ENCODE measurements at places on chromosomes 3 and 15. TPM values are rescaled to one million over a fixed set of nuclear protein-coding genes. Genes with fewer than 3 reads are reported as not detected.

DNA sequence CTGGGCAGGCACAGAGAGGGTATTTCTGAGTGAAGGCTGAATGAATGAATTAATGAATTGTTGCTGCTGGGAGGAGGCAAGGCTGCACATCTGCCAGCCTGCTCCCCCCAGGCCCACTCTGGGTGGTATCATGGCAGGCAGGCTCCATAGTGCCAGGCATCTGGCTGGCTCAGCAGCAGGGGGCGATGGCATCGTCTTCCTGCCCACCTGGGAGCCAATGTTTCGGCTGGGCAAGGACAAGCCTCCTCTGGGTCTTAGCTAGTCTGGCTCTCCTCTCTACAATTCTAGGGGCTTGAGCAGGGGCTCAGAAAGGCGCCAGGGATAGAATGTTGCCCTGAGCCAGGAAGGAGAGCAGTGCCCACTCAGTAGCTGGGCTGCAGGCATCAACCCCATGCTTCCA lies 1.7 kb upstream of the TLR9 start:
- no peak overlapping the region for H3K27ac ChIP-seq
- H3K4me3 ChIP-seq: no peak overlapping the region

DNA sequence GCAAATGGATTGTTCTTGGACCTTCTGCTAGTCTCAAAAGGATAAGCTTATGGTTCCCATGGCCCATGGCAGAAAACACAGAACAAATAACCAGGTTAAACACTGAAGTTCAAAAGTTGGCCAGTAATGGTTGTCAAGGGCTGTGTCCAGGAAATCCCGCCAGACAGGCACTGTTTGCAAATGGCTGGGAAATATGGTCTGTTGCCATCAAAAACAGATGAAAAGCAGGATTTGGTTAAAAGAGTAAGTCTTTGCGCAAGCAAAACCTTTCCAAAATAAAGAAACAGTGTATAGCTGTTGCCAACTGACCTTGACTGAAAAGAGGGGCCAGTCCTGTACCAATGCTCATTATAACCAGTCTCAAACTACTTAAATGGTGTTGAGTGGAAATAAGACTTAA lies 58.6 kb downstream of the WWTR1 start:
- no peaks in the 10 kb centered on the region for H3K4me1 ChIP-seq
- H3K36me3 ChIP-seq: no peaks in the 10 kb centered on the region
- no peak overlapping the region for H3K27ac ChIP-seq

The STAC gene
- not detected for polyA plus RNA-seq

GRCh38 chr3:138950006-138950644 lies 3.1 kb downstream of the FOXL2NB start:
- H3K27ac ChIP-seq: no peak overlapping the region
- peaks cover 36% of the 10 kb centered on the region for H3K4me1 ChIP-seq
- H3K36me3 ChIP-seq: no peaks in the 10 kb centered on the region
- H3K27me3 ChIP-seq: peaks cover 56% of the 10 kb centered on the region
- no peak for DNase-seq

The ZNF662 gene
- 2.1 TPM for polyA plus RNA-seq

The TERC gene
- not detected for polyA plus RNA-seq

GRCh38 chr15:89399238-89400115 lies 64.9 kb upstream of the POLG start:
- peaks cover 32% of the 10 kb centered on the region for H3K4me1 ChIP-seq
- no peaks in the 10 kb centered on the region for H3K36me3 ChIP-seq
- DNase-seq: no peak
- H3K4me3 ChIP-seq: peak overlapping the region; percentile 45
- peak overlapping the region; percentile 72 for H3K27ac ChIP-seq
- peaks cover 22% of the 10 kb centered on the region for H3K27me3 ChIP-seq

GRCh38 chr3:43176666-43177065 lies 70.8 kb upstream of the POMGNT2 start:
- H3K36me3 ChIP-seq: no peaks in the 10 kb centered on the region
- no peak for DNase-seq
- no peak overlapping the region for H3K27ac ChIP-seq
- H3K4me1 ChIP-seq: no peaks in the 10 kb centered on the region
- no peaks in the 10 kb centered on the region for H3K27me3 ChIP-seq
- H3K4me3 ChIP-seq: no peak overlapping the region

DNA sequence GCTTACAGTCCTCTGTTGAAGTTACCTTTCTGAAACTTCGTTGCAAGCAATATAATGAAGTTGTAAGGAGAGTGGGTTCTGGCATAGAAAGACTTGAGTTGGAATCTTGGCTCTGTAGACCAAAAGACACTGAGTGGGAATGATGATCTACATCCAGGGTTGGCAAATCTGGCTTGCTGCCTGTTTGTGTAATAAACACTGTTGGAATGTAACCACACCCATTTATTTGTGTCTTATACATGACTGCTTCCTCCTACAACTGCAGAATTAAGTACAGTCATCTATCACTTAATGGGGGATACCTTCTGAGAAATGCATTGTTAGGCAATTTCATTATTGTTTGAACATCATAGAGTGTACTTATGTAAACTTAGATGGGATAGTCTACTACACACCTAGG lies 178.4 kb upstream of the SUCLG2 start:
- H3K4me3 ChIP-seq: no peak overlapping the region
- no peak overlapping the region for H3K27ac ChIP-seq
- no peaks in the 10 kb centered on the region for H3K4me1 ChIP-seq
- H3K36me3 ChIP-seq: no peaks in the 10 kb centered on the region

DNA sequence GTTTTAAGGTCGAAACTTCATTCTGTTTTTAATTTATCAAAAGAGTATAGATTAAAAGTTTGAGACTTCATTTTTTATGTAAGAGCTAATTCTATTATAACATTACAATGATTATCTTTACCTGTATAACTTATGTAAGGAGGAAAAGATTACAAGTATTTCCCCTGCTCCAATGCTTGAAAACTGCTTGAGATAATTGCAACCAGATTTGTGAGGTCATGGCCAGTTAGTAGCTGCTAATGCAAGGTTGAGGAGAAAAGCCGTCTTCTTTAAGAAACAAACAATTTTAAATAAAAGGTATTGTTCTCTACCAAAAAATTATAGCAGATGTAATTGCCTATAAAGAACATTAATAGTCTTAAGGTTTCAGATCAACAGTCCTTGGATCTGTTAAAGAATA lies 208.3 kb upstream of the UBE2E2 start:
- no peaks in the 10 kb centered on the region for H3K36me3 ChIP-seq
- H3K4me3 ChIP-seq: no peak overlapping the region
- no peaks in the 10 kb centered on the region for H3K4me1 ChIP-seq
- DNase-seq: no peak

All from sigmoid colon (tissue), 7 donors.